ENCODE measurements at places on chromosomes 4 and X.

DNA sequence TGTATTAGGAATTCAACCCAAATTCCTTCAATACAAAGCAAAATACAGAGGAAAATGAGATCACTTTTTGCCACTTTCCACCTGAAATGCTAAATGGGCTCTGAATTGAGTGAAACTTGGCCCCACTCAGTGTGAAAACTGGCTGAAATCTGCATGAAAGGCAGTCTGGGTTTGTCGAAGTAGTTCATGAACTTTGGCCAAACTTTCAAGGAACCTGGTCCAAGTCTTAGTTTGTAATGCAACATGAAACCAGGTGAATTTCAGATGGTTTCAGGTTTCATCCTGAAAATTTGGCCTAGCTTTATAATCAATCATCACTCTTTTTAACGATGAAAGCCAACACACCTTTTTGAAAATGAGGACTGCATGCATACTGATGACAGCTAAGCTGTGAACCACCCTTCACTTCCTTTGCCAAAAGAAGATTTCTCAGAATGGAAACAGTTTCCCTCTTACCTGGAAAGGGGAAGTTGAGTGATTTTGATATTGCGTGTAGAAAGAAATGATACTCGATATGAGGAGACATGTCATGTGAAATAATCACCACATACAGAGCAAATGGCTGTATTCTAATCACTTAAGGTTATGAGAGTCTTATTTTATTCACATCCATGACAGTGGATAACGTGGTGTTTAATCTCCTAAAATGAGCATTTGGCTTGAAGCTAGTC, 209.9 kb upstream of the ETNPPL start:
- no peak for DNase-seq

DNA sequence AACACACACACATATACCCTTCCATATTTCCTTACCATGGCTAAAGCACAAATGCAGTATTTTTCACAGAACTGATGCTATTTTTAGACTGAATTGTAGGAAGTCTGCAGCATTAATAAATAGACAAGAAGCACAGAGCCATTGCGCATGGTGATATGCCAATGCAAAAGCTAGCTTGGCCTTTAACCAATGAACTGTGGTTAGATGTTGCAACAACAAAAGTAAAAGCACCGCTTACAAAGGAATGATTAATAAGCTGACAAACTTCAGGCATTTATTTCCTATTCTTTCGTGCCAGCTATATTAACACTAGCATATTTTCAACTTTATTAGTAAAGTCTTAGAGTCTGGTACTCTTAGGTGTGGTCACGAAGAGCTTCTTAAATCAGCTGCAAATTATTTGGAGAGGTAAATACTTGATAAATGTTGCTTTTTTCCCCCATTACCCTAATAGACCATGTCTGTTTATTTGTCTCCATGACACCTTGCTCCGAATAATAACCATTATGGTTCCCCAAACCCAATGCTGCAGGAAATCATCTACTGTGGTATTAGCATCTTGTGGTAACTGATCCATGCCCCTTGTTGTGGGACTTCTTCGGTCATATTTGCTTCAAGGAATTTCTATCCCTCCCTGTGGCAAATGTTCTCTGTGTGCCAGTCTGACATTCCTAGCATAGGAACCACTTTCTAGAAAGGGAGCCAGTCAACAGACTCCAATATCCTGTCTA, 306.1 kb upstream of the TAPT1 start:
- no peak for DNase-seq

DNA sequence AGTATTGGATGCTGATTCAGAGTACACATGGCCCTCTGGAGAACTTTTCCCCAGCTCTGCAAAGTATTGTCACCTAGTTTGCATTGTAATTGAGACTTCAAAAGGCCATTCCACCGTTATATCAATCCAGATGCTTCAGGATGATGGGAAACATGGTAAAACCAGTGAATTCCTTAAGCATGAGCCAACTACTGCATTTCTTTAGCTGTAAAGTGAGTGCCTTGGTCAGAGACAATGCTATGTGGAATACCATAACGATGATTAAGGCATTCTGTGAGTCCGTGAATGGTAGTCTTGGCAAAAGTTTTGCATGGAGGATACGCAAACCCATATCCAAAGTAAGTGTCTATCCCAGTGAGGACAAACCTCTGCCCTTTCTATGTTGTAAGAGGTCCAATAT, 355.2 kb downstream of the DCAF12L2 start:
- no peak for DNase-seq

GRCh38 chr4:7908668-7909067, 31.0 kb downstream of the AFAP1 start:
- DNase-seq = no peak

- no peak for DNase-seq
Measured at GRCh38 chrX:17613979-17614588, 123.2 kb upstream of the SCML1 start.

DNA sequence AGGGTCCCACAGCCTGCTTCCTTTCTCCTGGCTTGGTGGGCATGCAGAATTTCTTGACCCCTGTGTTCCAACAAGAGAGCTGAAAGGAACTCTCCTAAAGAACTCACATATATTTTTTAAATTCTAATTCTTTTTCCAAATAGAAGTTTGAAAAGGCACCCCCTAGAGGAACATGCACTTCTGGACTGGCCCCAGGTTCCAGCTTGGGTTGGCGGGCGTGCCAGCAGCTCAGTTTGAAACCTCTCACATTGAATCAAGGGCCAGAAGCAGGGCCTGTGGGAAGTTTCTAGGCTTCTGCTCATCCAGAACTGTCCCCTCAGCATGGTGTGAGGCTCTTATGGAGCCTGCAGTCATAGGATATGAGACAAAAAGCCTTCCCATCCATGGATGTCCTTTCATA, 132.6 kb downstream of the ATG4A start:
- no peak for DNase-seq

- DNase-seq = no peak
Measured at GRCh38 chrX:37686369-37686995, 891 bp downstream of the XK start.

GRCh38 chr4:137213372-137214173, 318.7 kb downstream of the PCDH18 start:
- no peak for DNase-seq

GRCh38 chr4:93084599-93085305, 743.8 kb upstream of the ATOH1 start:
- DNase-seq = no peak

DNA sequence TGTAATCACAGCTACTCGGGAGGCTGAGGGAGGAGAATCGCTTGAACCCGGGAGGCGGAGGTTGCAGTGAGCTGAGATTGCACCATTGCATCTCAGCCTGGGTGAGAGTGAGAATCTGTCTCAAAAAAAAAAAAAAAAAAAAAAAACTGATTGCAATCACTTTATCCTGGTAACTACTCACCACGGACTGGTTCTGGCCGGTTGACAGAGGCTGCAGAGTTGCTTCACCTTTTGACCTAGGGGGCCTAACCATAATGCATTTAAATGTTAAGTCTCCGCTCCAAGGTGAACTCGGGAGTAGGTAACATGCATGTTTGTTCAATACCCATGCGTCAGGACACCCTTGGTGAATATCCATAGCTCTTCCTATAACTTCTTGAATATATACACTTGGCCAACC, 1.8 kb downstream of the PPP2R3B start:
- no peak for DNase-seq

DNA sequence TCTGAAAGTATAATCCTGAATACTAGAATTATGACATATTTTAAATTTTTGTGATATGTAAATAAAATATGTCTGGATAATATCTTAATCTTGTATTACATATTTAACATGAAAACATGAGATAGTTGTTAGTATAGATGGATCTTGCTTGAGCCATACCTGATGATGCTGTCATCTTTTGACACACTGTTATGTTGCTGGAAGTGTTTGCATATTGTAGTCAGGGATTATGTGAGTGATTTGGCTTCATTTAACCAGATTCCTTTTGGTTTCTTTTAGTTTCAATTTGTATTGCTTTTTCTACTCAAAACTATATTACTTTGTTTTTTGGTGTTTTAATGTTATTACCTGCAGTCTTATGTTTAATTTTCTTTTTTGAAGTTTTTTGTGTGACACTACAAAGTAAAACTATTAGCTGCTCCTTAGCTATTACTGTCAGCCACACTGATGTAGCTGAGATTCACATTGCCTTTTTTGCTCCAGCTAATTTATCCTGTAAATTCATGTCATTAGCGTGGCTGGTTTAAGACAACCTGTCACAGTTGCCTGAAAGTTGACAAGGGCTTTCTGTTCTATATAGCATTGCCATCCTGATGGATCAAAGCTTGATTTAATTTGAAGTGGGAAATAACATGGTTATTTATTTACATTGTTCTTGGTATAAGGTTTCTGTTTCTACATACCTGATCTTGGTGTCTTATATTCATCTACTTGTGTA, 33.7 kb downstream of the METAP1 start:
- DNase-seq = no peak

DNA sequence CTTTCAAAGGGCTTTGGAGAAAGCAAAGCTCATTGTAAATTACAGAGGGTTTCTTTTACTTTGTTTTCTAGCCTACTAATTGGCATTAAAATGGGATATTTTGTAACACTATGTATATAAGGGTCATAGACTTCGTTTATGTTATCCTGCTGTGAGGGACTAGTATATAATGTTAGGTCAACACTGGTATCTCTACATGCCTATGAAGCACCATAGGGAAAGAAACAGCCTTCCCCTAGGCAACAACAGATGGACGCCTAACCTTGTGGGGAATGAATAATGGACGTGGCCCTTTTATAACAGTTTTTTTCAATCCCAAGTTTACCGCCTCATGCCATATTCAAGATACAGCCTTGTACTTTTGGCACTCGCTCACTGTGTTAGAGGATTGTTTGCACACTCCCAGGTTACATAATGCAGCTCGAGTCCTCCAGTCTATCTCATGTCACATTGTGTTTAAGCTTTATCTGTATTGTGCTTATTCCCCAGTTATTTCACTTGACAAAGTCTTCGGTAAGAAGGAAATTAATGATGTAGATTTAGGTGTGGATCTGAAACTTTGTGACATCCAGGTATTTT, 711.0 kb downstream of the RPA4 start:
- no peak for DNase-seq

GRCh38 chr4:138894011-138894410, 121.6 kb upstream of the NOCT start:
- DNase-seq = no peak

DNA sequence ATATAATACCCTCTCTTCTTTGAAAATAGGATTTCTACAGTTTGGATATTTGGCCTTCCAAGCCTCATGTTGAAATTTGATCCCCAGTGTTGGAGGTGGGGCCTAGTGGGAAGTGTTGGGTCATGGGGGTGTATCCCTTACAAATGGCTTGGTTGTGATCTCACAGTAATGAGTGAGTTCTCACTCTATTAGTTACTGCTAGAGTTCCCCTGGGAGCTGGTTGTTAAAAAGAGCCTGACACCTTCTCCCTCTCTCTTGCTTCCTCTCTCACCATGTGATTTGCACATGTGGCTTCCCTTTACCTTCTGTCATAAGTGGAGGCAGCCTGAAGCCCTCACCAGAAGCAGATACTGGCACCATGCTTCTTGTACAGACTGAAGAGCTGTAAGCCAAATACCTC, 73.9 kb downstream of the HDAC8 start:
- no peak for DNase-seq

DNA sequence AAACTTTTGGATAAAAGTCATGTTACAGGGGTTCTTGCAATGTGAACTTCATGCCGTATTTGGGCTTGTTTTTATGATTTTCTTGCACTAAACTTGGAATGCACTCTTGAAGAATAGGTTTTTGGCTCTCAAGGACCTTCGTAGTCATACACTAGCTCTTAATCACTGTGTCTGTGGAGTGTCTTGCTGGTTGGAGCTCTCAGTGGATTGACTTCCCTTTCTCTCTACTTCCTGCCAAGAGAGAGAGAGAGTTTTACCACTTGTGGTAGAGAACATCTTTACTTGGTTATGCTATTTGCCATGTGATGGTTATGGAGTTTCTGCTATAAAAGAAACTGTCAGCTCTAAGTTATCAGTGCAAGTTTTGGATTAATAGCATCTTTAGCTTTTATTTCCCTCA, 112.4 kb downstream of the BMPR1B start:
- no peak for DNase-seq

- DNase-seq = no peak
Measured at GRCh38 chrX:86263526-86263925, 115.3 kb downstream of the DACH2 start.

DNA sequence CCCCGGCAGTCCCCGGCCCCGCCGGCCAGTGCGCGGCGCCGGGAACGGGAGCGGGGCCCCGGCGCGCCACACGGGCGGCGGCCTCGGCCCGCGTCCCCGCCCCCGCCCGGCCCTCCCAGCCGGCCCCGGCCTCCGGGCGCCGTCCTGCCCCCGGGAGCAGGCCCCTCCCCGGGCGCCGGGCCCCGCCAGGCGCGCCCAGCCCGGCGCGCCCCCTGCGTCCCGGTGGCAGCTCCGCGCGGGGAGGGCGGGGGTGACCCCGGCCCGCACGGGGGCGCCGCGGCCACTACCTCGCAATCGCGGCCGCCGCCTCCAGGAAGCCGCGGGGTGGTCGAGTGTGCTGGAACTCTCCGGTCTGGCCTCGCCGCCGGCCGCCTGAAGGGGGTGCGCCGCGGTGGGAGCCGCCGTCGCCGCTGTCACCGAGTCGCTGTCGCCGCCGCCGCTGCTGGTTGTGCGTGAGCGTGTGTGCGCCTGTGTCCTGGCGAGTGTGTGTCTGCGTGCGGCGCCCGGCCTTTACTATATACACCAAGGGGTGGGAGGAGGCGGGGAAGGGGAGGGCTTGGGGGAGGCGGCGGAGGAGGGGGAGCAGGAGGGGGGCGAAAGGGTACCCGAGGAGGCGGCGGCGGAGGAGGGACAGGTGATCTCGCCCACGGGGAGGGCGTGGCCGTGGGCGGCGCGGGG, at the start of gene RAI2:
TSS of gene RAI2 (minus strand) at position 488 of the 678 bp plus-strand sequence. CDS start 59,288 bp downstream, outside the sequence.
- no peak for DNase-seq

DNA sequence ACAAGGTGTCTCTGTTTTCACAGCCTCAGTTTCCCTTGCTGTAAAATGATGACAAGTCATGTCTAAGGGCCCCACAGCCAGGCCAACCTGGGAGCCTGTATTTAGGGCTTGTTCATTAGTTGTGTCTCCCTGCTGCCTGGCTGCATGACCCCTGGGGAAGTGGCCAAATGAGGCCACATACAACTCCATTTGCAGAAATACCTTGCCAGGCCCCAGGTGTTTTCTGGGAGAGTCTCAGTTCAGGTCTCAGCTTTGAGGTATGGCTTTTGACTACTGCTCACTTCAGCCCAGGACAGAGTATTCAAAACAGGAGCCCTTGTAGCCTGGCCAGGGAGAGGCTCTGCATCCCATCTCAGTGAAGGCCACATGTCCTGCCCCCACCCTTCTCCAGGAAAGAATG, 202.5 kb upstream of the MAMLD1 start:
- DNase-seq = no peak

- no peak for DNase-seq
Measured at GRCh38 chr4:35734381-35735098, 509.8 kb downstream of the ARAP2 start.

GRCh38 chr4:184617600-184618196, 31.5 kb downstream of the CASP3 start:
- no peak for DNase-seq

DNA sequence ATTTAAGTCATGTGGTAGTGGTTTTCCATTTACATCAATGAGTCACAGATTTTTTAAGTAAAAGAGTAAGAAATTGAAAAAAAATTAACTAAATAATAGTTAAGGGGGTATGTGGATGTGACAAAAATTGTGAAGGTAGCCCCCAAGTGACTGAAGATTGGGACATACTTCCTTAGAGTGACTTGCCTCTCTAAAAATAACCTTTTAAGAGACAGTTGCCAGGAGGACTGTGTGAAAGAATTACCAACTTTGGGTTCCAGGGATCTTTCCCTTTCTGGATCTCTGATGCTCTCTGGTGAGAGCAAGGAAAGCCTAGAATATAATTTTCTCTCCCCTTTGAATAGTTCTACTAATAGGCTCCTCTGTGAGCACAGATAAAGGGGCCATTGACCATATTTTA, 42.7 kb downstream of the NHSL2 start:
- DNase-seq = no peak

GRCh38 chrX:1500701-1501624, 36.0 kb downstream of the P2RY8 start:
- no peak for DNase-seq

All from NCI-H1048 (cell line).